ENCODE measurements at places on chromosomes 5 and 9.

DNA sequence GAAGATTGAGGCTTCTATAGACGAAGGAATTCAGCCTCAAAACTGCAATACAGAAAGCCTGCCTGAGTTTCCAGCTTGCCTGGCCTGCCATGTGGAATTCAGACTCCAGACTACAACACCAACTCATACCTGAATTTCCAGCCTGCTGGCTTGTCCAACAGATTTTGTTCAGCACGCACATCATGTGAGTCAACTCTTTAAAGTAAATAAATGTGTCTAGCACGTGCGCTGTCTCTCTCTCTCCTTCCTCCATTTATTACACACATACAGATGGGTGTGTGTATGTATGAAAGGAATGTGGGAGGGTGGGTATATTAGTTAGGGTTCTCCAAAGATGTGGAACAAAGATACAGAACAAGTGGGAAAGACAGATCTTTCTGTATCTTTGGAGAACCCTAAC lies 82.4 kb upstream of the TAS2R1 start:
- no peak for DNase-seq

- no peak for DNase-seq
These were observed 59.5 kb downstream of the AK8 start for GRCh38 chr9:132818588-132818987.

DNA sequence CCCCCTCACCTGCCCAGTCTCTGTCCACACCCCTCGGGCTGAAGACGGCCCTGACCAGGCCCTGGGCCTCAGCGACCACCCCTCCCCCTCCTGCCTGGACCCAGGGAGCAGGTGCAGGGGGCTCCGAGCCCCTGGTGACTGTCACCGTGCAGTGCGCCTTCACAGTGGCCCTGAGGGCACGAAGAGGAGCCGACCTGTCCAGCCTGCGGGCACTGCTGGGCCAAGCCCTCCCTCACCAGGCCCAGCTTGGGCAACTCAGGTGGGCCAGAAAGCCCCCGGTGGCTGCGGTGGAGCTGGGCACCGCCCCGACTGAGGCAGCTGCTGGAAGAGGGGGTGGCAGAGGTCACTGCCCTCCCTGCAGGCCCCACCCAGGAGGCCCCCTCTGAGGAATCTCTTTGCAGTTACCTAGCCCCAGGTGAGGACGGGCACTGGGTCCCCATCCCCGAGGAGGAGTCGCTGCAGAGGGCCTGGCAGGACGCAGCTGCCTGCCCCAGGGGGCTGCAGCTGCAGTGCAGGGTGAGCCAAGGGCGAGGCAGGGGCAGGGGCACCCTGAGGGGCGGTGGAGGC lies 7.7 kb downstream of the ENTPD8 start:
- DNase-seq, result no peak

DNA sequence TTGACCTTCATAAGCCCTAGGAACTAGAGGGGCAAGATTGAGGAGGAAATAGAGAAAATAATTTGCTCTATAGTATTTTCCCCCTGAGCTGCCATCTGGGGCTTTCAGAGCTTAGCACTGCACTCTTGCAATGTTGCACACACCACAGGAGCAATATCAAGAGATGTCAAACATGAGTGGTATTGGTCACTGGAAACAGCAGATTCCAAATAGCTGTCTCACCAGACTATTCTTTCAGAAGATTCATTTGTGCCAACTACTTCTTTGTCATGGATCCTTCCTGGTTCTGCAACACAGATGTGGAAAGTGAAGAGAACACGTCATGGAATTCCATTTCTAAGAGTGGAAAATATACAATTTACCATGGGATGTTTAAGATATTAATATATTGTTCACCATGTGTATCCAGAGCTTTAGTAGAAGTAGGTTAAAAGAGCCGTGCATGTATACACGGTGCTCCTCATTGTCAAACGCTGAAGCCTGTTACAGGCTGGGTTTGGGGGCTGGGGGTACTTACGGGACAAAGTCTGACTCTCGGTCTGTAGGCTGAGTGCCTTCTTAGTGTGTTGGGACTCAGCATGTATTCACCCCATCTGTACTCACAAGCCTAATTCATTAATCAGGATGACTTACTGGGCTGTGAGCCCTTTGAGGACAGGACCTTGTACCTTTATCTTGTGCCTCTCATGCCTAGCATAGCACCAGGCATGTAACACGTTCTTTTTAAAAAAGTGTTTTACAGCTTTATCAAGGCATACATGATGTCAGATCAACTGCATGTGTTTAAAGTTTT lies 31.4 kb upstream of the GDNF start:
- DNase-seq, result no peak

DNA sequence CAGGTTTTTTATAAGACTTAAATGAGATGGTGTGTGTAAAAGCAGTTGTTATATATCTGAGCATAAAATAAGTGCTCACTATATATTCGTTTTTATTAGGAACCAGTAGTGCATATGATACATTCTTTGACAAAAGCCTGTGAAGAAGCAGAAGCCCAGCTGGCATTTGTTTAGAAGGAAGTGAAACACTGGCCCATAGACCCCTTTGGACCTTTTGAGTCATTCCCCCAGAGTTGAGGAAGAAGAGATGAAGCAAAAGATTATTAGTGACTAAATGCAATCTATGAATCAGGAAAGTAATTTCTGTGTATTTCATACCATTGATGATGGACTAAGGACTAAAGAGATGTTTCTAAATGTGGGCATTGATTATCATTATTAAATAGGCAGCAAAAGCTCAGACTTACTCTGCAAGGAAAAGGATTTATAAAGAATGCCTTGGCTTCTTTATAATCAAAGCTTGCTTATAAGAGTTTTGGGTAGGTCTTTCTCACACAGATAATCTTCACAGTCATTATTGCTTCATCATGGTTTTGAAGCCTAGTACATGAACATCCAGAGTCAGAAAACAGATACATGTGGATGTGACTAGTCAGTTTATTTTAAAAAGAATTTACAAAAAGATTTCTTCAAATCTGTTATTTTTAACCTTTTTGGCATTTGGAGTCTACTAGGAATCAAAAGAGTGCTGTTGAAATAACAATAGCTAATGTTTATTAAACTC lies 16.9 kb upstream of the FER start:
- no peak for DNase-seq

DNA sequence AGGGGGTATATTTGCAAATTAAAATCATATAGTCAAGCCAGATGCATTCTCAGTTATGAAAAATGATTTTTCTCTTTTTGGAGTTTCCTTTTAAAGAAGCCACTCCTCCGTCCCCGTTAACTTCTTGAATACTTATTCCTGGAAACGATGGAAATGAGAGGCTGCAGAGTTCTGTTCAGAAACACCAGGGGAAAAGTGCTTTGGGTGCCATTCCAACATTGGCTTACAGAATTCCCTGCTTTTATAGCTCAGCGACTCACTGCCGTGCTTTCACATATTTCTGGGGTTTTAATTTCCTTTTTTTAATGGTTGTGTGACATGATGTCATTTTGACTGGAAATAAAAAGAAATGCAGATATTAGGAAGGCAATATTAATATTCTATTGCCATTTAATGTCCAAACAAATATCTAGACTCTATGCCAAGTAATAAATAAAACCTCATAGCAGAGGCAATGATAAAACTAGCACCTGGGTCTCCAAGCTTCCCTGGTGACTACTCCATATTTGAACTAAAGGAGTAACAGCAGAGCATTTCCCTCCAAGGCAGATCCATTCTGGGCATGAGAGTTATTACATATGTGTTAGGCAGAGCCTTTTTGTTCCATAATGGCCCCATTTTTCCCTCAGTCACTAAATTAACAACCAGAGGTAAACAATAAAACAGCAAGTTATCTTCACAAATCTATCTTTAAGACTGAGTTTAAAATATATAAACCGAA lies 363.4 kb downstream of the EBF1 start:
- DNase-seq, result no peak

DNA sequence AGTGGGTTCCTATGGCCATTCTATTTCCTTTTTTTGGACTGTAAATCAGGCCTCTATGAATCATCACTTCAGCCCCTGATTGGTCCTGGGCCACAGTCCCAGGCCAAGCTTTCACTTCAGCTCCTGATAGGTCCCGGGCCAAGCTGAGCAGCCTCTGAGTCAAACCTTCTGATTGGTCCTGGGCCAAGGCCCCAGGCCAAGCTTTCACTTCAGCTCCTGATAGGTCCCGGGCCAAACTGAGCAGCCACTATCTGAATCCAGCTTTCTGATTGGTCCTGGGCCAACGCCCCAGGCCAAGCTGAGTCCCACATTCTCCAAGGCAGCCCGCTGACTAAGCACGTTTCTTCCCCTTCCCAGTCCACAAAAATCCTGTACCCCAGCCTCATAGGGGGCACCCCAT lies 1972.9 kb upstream of the ACO1 start:
- no peak for DNase-seq
